ENCODE measurements at places on chromosomes 1 and 21.

GRCh38 chr1:146029117-146029516, 7.6 kb upstream of the HJV start:
- DNase-seq = no peak

- DNase-seq = no peak
These were observed 56.5 kb downstream of the GABPA start for GRCh38 chr21:25791319-25791718.

- DNase-seq = no peak
These were observed 1.5 kb upstream of the AKNAD1 start for GRCh38 chr1:108858230-108858950.

DNA sequence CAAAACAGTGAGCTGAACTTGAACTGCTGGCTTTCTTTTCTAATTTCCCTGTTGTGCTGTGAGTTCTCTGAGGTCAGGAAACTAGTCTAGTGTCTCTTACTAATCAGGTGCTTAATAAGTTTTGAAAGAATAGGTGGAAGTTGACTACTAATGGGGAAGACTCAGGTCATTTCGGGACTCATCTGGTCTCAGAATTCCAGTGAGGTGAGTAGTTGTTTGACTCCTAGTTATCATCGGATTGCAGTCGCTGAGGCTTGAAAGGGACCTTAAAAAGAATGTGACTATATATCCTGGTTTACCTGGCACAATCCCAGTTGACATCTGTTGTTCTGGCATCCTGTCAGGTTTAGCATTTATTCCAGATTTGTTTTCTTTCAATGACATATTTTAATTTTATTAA, 81.4 kb upstream of the SPAG17 start:
- no peak for DNase-seq

DNA sequence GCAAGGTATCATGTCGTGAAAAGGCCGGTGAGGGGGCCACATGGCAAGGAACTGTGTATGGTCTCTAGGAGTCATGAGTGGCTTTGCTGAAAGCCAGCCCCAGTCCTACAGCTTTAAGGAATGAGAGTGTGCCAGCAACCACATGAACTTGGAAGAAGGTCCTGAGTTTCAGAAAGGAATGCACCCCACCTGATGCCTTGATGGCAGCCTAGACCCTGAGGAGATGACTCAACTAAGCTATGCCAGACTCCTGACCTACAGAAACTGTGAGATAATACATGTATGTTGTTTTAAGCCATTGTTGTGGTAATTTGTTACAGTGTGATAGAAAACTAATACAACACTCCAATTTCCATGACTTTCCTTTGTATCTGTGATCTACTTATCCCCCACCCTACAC, 33.5 kb upstream of the AKT3 start:
- DNase-seq = no peak

All from CD4-positive, alpha-beta T cell treated with Interferon alpha-2 for 1 hour (primary cell).